ENCODE measurements at places on chromosomes 6 and 20. TPM values are rescaled to one million over a fixed set of nuclear protein-coding genes. Genes with fewer than 3 reads are reported as not detected.

DNA sequence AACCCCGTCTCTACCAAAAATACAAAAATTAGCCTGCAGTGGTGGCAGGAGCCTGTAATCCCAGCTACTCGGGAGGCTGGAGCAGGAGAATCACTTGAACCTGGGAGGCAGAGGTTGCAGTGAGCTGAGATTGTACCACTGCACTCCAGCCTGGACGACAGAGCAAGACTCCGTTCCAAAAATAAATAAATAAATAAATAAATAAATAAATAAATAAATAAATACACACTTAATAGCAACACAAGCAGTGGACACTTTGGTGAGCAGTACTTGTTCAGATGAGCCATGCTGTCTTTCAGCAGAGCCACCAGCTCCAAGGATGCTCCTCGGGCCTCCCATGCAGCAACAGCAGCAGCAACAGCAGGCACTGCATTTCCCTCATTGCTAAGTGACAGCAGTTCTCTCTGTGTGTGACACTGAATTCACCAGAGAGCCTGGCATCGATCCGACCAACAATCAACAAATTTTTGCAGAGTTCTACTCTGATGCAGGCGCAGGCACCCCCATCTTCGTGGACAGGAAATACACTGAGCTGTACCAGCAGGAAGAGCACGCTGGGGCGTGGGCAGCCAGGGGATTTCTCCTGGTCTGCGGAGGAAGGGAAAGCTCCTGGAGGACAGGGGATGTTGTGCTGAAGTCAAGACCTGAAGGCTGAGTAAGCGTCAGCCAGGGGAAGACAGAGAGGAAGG is 54.0 kb upstream of the SNX9 start:
- no peak for DNase-seq

- no peak for DNase-seq
Observed at GRCh38 chr6:27889628-27890444, 22.4 kb downstream of the OR2B2 start.

DNA sequence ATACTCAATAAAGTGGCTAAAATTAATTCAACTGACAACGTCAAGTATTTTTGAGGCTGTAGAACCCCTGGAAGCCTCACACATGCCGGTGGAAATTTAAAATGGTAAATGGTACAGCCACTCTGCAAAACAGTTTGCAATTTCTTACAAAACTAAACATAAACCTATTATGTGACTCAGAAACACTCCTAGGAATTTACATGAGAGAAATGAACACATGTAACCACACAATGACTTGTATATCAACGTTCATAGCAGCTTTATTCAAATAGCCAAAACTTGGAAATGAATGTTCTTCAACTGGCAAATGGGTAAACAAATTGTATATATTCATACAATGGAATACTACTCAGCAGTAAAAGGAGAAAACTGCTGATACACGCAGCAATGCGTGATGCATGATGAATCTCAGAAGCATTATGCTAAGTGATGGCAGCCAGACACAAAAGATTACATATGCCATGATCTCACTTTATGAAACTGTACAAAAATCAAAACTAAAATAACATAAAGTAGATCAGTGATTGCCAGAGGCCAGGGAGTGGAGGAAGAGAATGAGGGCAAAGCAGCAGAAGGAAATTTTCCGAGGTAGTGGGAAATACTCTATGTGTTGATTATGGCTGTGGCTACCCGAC is 112.5 kb downstream of the FAM50B start:
- DNase-seq: no peak

GRCh38 chr20:17752459-17752858 is 52.7 kb downstream of the BANF2 start:
- DNase-seq: no peak

- no peak for DNase-seq
Observed at GRCh38 chr20:43241057-43241702, 51.5 kb upstream of the PTPRT start.

DNA sequence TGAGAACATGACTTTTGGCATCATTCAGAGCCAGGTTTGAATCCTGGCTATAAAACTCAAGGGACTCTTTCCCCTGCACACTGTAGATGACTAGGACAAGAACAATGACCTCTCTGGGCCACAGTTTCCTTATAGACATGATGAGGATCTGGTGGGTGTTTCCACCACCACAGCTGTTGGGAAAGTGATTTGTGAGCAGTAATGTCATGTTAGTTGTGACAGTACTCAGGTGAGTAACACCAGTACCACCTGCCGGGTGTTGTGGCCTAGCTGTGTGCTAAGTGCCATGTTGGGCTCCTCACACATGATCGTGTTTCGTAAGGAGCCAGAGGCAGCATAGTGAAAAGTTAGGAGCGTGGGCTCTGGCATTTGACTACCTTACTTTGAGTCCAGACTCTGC is 24.1 kb downstream of the HM13 start:
- DNase-seq: no peak

- no peak for DNase-seq
Observed at GRCh38 chr6:18324706-18325042, 60.3 kb upstream of the DEK start.

GRCh38 chr20:16709017-16709416 is 20.8 kb upstream of the SNRPB2 start:
- DNase-seq: no peak

GRCh38 chr6:38164131-38164481 is 344.6 kb downstream of the ZFAND3 start:
- DNase-seq: no peak

- DNase-seq: no peak
Observed at GRCh38 chr6:2755456-2755855, 4.7 kb upstream of the MYLK4 start.

GRCh38 chr6:16824845-16825685 is 63.8 kb upstream of the ATXN1 start:
- DNase-seq: no peak

DNA sequence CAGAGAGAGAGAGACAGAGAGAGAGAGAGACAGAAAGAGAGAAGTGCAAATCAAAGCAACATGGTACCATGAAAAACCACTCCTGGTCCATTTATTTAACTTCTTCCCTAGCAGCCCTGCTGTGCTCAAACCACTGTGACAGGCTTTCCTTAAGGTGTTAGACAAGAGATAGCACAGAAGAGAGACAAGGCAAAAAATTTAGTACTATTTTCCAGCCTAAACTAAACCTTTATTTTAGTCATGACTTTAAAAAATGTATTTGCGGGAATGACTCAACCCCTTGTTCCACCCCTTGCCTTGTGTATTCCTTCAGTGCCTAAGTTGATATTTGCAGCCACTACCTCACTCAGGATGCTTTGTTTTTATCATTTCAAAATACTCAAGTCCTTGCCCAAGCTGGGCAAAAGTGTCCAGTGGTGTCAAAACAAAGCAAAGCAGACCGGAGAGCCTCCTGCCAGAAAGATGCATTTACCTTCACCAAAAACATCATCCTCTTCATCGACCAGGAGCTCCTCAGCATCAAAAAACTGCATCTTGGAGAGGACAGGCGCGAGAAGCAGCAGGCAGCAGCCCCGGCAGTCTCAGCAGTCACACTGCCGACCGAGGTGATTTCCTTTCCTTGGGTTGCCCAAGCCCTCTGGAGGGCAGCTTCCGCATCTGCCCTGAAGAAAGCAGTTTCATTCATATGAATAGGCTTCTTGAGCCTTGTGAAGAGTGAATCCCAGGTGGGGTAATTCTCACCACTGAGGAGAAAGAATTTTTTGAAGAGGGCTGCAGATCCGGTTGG is at the start of gene RIPOR2:
Gene RIPOR2, minus strand, starts transcription at position 595 of the 787 bp plus-strand sequence. Its CDS starts 62 bp downstream, at position 533.
- no peak for DNase-seq

DNA sequence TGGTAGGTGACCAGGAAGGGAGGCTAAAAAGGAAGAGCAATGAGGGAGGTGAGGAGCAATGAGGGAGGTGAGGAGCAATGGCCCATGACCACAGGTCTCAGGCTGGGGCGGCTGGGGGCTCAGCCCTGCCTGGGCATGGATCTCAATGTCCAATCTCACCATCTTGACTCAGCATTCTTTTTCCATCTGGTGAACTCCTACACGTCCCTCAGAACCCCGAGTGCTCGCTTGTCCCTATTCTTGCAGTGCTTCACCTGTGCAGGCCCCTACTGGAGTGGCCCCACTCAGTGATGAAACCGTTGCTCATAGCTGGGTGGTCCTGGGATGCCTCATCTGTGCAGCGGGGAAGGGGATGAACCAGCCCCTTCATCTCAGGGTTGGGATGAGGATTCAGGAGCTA is 16.9 kb upstream of the RBBP8NL start:
- DNase-seq: no peak

Gene GPR6
- total RNA-seq: not detected

Gene MAFB
- total RNA-seq: 1.3 TPM

Gene SAPCD1
- 9.4 TPM for total RNA-seq

Gene SMPD2
- total RNA-seq: 8.5 TPM

Gene TPMT
- 10.9 TPM for total RNA-seq

Gene INSM1
- total RNA-seq: not detected

Gene FOXS1
- not detected for total RNA-seq

Gene AVP
- not detected for total RNA-seq

All from endothelial cell of umbilical vein (primary cell).